ENCODE measurements at places on chromosomes 5 and 9.

DNA sequence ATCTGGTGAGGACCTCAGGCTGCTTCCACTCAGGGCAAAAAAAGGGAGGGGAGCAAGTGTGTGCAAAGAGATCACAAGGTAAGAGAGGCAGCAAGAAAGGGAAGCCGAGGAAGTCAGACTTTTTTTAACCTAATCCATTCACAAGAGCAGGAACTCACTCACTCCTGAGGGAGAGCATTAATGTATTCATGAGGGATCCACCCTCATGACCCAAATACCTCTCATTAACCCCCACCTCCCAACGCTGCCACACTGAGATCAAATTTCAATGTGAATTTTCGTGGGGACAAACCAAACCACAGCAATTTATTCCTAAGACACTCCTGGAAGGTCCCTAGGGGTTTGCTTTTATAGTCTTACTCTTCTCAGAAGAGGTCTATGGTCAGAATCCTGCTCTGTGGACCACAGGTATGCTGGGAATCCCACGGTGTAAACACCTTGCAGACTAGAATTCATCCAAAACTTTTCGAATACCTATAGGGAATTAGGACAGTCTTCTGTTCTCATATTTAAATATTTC lies 108.7 kb downstream of the HSD17B3 start:
- H3K4me3 ChIP-seq = no peak overlapping the region
- H3K27me3 ChIP-seq = no peaks in the 10 kb centered on the region
- no peaks in the 10 kb centered on the region for H3K36me3 ChIP-seq
- no peaks in the 10 kb centered on the region for H3K4me1 ChIP-seq

DNA sequence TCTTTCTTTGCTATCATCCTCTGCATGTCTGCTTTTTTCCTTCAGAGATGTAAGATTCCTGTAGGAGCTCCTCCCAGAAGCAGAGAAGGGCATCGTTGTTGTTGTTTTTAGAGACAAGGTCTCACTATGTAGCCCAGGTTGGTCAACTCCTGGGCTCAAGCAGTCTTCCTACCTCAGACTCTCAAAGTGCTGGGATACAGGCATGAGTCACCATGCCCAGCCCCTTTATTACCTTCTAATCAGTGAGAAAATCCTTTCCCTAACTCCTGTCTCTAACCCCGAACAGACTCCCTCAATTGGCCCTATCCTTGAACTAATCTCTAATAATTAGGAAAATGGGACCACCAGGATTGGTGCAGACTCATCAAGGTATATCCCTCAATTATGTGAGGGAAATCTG lies 64.4 kb downstream of the GALNT10 start:
- H3K4me3 ChIP-seq = no peak overlapping the region
- H3K27me3 ChIP-seq = no peaks in the 10 kb centered on the region
- no peak for DNase-seq

DNA sequence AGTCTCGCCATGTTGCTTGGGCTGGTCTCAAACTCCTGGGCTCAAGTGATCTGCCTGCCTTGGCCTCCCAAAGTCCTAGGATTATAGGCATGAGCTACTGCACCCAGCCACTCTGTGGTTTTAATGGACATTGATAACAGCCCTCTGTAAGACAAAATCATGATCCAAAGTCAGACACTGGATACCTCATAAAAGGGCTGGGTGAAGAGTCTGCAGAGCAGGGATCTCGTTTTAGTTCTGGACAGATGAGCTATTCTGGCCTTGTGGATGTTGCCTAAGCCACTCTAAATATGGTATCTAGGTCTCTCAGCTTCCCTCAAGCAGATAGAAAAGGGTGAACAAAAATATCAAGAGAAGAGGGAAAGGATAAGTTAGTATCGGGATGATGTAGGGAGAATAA lies 133.4 kb upstream of the OSMR start:
- no peak overlapping the region for H3K4me3 ChIP-seq
- no peak overlapping the region for H3K27ac ChIP-seq
- no peak for DNase-seq
- no peaks in the 10 kb centered on the region for H3K27me3 ChIP-seq
- no peaks in the 10 kb centered on the region for H3K4me1 ChIP-seq

DNA sequence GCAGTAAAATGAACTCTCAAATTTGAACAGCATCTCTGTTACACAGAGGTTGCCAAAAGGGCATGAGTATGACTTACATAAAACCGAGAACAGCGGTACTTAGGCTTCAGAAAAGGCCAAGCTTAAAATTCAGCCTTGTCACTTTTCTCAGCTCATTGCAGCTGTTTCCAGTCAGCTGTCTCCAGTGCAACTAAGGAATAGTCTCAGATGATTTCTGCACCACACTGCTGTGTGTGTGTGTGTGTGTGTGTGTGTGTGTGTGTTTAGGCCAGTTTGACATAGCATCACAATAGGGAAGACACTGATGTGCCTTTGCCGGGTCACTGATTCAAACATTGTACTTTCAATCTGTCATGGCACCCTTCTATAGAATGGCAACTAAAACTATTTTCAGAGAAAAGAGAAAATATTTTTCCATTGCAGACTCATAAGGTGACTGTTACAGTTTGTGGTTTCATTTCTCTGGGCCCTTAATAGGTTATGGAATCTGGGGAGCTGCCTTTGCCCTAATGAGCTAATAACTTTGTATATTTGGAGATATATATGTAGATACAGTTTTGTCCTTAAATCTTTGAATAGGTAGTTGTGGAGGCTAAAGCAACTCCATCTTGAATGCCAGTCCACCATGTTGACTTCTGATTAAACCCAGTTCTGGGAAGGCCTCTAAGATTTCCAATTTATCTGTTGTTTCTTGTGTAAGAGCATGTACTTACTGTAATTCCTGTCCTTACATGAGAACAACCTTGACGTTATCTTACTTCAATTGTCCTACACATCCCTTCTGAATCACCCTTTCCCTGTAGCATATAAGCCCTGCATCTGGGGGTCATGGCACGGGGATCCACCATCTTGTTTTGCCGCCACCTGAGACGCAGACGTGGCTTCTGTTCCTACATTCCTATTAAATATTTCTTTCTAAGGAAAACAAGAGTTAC lies 4.5 kb downstream of the LSM11 start:
- H3K27ac ChIP-seq = no peak overlapping the region
- H3K4me3 ChIP-seq = no peak overlapping the region
- no peak for DNase-seq
- no peaks in the 10 kb centered on the region for H3K36me3 ChIP-seq

GRCh38 chr9:109408759-109409462 lies 88.1 kb upstream of the EPB41L4B start:
- no peak overlapping the region for H3K27ac ChIP-seq
- no peak for DNase-seq
- no peak overlapping the region for H3K4me3 ChIP-seq
- no peaks in the 10 kb centered on the region for H3K36me3 ChIP-seq

GRCh38 chr5:20648981-20649380 lies 661.0 kb upstream of the CDH18 start:
- H3K36me3 ChIP-seq = no peaks in the 10 kb centered on the region
- DNase-seq = no peak
